NCI-H2081 (cell line): ENCODE measurements at places on chromosomes 3 and 15.

- peak; percentile 67 for DNase-seq
These were observed 436.1 kb downstream of the CHL1 start for GRCh38 chr3:632571-633170.

GRCh38 chr3:68234076-68234780 lies 579.8 kb upstream of the SUCLG2 start:
- no peak for DNase-seq

GRCh38 chr15:63373330-63373729 lies 8.3 kb downstream of the CA12 start:
- no peak for DNase-seq

DNA sequence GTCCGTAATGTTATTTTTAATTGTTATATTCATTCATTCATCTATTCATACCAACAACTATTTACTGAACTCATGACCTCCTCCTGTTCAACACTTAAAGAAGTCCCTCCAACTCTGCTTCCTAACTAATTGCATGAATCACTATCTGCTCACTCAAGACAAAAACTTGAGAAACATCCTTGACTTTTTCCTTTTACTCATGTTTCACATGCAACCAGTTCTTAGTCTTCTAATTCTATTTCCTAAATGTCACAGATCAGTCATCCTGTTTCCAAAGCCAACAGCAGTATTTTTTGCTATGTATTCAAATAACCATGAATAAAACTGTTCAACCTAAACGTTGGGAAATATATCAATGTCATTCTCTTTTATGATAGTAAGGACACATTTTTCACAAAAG lies 124.6 kb upstream of the GBE1 start:
- DNase-seq: no peak

GRCh38 chr15:101178931-101179330 lies 72.9 kb downstream of the CHSY1 start:
- no peak for DNase-seq

- DNase-seq: peak; percentile 45
These were observed at the start of gene PAK6 for GRCh38 chr15:40238532-40239403. TSS of gene PAK6 (plus strand) at chr15:40239063. CDS start at chr15:40264786, 25,723 bp downstream.

DNA sequence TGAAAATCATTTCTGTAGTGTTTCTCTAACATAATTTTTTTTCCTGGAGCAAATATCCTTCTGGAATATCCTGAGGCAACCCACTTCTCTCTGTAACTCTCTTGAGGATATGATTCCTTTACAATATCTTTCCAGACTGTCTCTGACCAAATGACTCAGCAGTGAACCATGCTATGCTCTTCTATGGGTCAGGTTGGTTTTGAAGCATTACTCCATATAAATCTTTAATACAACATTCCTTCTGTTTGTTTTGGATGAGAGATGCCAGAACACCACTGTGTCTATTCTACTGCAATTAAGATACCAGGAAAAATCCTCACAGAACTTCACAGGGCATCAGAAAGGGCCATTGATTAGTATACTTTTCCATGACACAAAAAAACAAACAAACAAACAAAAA lies 626.4 kb upstream of the ZNF385D start:
- DNase-seq: no peak

DNA sequence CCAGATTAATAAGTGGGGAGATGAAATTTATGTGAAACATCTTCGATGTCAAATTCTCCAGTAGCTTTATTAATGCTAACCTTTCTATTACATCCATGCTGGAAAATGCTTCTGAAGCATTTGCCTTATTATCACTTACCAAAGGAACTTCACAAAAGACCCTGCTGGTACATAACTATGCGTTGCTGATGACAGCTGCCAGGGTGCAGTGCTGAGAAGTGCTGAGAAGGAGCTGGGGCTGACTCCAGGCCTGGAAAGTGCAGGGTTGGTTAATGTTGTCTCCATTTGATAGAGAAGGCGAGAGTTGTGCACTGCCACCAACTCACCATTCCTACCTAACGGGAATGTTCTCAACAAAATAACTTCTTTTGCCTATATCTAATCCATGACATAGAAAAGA lies 736.0 kb upstream of the NR2F2 start:
- no peak for DNase-seq
